ENCODE measurements at places on chromosomes 7 and 10.

- no peak for DNase-seq
Measured at GRCh38 chr10:24292304-24293293, 83.7 kb downstream of the KIAA1217 start.

DNA sequence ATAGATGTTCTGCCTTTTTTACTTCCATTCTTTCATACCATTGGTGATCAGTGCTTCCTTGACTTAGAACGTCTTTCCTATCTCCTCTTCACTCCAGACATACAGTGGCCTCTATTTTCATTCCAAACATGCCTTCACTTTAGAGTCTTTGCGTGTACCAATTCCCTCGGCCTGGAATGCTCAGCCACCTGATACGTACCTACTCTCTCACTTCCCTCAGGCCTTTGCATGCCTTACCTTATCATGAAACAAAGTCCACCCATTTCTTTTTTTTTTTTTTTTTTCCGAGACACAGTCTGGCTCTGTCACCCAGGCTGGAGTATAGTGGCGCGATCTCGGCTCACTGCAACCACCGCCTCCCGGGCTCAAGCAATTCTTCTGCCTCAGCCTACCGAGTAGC is 2.2 kb upstream of the CCNJ start:
- no peak for DNase-seq

DNA sequence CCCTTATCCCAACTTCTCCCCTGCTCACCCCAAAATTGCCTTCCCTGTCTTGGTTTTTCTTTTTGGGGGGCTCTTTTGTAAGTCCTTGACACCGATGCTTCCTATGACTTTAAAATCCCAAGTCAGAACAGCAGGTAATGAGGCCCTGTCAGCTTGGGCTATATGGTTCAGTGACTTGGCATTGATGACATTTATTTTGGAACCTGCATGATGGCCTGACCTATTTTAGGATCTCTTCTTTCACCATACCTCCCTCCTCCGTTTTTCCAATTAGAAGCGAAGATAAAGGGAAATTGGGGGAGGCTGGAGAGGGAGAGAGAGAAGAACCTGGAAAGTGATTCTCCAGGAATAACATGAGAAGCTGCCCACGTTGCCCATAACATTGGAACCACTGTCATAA is 424.9 kb upstream of the AUTS2 start:
- peak; percentile 67 for DNase-seq

DNA sequence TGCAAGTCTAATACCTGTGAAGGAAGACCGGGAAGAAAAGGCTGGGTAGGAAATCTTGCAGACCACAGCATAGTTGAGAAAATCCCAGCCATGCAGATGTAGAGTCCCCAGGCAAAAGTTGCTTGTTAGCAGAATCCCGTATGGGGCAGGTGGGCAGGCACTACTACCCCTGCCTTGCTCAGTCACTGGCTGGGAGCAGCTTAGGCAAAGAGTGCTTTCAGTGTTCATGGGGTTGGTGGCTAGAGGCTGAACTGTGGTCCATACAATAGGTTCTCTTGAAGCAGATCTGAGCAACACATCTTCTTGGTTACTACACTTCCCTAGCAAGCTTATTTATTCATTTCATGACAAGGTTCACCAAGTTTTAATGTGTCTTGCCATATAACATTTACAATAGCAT is 92.6 kb downstream of the AHCYL2 start:
- DNase-seq = no peak

DNA sequence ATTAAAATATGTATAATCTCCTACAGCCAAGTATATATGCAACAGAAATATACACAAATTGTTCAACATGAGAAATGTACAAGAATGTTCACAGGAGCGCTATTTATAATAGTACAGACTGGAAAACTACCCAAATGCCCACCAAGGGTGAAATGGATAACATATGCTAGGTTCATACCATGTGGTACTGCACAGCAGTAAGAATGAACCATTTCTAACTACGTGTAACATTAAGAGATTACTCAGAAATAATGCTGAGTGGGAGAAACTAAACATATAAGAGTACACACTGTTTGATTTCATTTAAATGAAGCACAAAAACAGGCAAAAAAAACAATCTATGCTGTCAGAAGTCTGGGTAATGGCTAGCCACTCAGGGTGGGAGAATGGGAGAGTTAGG is 45.8 kb downstream of the RNLS start:
- no peak for DNase-seq

DNA sequence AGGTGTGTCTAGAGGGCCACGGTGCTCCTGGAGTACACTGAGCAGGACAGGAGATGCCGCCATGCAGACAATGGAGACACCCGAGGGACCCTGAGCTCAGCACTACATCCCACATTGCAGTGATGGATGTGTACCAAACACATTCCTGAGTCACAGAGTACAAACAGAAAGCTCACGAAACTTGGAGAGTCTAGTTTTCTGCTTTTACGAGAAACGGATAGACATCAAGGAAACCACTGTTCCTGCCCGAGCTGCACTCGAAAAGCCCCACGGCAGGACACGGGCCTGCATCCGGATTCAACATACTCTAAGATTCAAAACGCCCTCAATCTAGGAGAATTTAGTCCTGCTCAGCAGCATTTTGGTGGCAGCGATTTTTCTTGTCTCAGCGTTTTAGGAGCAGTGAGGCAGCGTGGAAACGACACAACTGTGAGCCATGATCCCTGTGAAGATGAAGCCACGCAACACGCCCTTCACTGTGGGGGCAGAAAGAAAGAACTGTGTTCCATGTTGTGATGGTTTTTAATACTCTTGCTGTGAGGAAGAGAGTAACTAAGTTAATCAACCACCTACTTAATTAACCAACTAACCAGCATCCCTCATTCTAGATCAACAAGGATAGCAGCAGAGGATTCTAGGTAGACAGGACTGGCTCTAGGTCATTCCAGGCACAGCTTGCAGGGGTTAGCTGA is 3.2 kb downstream of the TNS3 start:
- no peak for DNase-seq

- no peak for DNase-seq
Measured at GRCh38 chr10:86440874-86441843, 74.6 kb upstream of the GRID1 start.

GRCh38 chr10:108688314-108688713 is 1235.0 kb downstream of the XPNPEP1 start:
- no peak for DNase-seq

DNA sequence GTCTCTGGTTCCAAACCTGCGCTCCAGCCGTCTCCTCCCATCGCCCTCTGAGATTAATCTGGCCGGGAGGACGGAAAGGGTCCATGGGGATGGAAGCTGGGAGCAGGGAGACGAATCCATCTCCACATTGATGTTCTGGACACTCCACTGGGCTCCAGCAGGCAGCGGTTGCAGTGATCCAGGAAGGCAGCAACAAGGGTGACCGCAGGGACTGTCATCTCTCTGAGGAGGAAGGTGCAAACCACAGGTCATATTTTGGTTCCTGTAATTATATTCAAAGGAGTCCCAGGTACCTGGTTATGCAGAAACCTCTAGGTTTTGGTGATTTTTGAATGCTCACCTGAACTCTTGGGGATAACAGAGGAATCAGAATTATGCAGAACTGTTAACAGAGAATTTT is 54.8 kb downstream of the EVX1 start:
- no peak for DNase-seq

- DNase-seq = peak; percentile 15
Measured at GRCh38 chr7:140230861-140231770, 54.3 kb upstream of the KDM7A start.

DNA sequence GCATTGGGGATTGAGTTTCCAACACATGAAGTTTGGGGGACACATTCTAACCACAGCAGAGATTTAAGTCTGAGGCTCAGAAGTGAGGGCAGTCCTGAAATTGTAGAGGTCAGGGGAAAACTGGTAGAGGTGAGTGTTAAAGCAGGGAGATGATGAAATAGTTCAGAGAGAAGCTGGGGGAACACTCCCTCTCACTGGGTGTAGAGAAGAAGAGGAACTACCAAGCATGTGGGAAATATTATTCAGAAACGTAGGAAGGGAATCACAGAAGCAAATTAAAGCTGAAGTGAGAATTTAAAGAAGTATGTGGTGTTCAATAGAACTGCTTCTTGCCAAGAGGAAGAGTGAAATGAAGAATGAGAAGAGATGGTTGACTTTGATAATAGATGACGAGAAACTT is 121.5 kb upstream of the FAM3C start:
- DNase-seq = no peak

- no peak for DNase-seq
Measured at GRCh38 chr7:137342265-137342664, 1.3 kb downstream of the PTN start.

- peak; percentile 42 for DNase-seq
Measured at GRCh38 chr10:79052291-79053080, 16.3 kb upstream of the ZMIZ1 start.

DNA sequence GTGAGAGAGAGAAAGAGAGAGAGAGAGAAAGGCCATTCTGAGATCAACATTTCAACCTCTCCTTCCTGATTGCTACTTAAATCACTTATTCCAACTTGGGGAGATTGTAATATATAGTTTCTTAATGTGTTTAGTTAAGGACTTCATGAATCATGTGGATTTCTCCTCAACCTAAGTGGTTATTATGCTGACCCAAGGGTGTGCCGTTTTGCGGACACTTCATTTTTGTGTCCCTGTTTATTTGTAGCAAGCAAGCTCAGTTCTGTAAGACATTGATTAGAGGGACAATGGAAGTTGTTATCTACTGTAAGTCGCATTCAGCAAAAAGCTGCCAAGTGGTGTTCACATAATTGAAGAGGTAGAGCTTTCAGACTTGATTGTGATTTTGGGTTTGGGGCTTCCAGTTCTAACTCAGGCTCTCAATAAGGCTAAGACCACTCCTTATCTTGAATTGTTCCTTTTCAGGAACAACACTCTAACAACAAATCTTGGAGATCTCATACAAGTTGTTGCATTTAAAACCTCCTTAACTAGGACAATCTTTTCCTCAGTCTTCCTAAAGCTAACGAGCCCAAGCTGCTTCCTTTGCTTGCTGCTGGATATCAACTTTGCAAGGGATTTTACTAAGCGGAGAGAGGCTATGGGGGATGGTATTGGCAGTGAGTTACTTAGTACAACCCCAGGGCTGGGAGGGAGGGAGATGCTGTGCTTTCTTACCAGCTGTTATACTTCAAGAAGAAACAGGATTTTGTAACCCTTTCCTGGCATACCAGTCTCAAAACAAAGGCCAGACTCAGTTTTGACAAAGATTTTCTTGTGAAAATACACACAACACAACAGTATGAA is 19.8 kb upstream of the COL1A2 start:
- DNase-seq = no peak

DNA sequence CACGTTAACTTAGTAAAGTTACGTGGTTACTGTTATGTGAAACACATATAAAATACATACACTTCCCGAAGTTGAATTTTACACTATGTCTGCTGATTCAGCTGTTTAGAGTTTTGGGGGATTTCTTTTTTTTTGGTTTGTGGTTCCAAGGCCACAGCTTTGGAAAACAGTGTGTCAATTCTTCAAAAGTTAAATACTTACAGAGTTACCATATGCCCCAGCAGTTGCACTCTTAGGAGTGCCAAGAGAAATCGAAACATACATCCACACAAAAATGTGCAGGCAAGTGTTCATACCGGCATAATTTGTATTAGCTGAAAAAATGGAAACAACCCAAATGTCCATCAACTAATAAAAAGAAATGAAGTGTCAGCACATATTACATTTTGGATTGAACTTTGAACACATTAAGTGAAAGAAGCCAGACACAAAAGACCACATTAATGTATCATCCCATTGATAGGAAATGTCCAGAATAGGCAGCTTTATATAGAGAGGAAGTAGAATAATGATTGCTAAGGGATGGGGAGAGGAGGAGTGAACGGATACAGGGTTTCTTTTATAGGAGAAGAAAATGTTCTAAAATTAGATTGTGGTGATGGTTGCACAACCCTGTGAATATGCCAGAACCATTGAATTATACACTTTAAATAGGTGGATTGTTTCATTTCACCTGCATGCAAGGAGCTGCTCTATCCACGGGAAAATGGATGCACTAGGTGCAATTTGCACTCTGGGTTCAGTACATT is 17.6 kb downstream of the APBB1IP start:
- no peak for DNase-seq

DNA sequence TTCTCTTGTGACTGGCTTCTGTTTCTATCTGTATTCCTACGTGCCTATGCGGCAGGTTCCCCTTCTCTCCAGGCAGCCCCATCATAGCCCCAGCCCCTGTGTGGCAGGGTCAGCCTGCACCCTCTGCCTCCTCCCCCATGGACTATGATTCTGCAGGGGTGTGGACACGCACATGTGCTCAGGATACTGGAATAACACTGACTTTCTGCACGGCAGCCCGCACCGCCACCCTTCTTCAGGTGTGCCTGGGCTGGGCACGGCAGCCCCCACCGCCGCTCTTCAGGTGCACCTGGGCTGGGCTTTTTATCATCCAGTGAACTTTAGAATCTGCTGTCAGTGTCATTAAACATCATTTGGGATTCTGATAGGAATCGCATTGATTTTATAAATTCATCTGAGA is 202.6 kb upstream of the PPP2R2D start:
- no peak for DNase-seq

GRCh38 chr7:173209-173918 is 19.0 kb upstream of the FAM20C start:
- no peak for DNase-seq

- no peak for DNase-seq
Measured at GRCh38 chr7:144437370-144438191, 34.1 kb upstream of the NOBOX start.

DNA sequence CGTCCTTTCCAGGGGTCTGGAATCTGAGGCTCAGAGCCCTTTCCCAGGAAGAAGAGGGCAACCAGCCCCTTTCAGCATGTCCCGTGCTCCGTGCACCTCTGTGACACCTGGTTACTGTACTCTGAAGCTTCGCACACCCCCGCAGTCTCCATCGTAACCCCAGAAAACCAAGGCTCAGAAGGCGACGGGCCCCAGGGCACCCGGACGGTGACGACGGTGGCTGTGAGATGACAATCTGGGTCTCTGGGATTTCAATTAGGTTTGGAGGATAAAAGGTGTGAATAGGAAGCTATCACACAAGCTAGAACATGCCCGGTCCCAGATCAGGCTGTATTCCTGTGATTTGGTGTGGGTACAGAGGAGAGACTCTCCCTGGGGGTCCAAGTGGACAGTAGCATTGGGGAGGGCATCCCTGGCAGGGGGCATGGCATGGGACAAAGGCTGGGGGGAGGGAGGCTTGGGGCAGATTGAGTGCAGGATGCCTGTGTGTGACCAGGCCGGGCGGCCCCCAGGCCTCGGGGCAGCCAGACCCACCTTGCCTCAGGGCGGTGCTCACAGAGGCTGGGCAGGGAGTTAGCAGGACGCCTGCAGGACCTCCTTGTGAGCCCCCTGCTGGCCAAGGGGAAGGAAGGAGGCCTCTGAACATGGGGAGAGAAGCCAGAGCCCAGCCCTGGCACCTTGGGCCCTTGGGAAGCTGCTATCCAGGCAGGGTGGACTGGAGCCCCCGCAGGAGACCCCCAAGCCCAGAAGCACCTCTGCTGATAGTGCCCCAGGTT is 23.4 kb upstream of the PSMG3 start:
- no peak for DNase-seq

GRCh38 chr10:29431711-29432110 is 142.8 kb downstream of the LYZL1 start:
- DNase-seq = no peak

GRCh38 chr7:37669818-37670217 is 13.7 kb upstream of the GPR141 start:
- no peak for DNase-seq
